ENCODE measurements at places on chromosomes 5 and 9.

- DNase-seq: no peak
These were observed 350.3 kb downstream of the GADD45G start for GRCh38 chr9:89955144-89955543.

DNA sequence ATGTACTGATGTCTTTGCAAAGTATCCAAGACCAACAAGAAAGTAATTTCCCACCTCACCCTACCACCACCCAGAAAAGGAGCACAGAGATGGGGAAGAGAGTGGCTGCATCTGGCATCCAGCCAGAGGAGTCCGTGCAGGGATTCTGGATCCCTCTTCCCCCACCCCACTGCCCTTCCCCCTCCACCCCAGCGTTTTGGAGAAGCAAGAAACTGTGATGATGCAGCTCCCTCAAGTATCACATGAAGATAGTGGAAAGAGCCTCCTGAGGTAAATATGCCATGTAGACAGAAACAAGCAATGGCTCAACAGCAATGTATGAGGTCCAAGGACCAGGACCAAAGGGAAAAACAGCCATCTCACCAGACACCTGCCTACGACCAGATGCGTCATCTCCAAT is 153.8 kb downstream of the DEPDC1B start:
- DNase-seq: no peak

DNA sequence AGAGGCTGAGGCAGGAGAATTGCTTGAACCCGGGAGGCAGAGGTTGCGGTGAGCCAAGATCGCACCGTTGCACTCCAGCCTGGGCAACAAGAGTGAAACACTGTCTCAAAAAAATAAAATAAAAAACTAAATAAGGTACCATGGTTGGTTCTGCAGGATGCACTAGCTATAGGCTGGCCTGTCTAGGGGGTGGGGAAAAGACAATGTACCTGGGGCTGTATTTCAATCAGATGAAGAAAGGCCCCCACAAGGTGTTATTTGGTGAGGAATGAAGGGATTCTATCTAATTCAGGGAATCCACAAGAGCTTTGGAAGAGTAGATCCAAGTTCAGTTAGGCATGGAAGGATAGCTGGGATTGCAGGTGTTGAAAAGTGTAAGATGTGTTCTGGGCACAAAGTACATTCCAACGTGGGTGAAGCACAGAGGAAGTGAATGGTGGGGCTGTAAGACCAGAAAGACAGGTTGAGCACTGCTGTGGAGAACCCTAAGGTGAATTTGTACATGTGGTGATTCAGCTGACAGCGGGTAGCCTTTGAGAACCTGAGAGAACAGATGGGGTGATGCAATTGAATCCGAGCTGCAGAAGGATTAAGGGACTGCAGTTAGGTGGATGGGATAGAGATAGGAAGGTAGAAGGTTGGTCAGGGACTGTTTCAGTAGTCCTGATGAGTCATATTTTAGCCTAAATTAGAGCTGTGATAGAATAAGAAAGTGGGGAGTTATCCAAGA is 71.8 kb downstream of the CAST start:
- DNase-seq: no peak

- no peak for DNase-seq
These were observed 15.2 kb upstream of the SLC36A1 start for GRCh38 chr5:151432210-151432609.

GRCh38 chr9:121550569-121551512 is 51.2 kb upstream of the GGTA1 start:
- DNase-seq: peak; percentile 91

DNA sequence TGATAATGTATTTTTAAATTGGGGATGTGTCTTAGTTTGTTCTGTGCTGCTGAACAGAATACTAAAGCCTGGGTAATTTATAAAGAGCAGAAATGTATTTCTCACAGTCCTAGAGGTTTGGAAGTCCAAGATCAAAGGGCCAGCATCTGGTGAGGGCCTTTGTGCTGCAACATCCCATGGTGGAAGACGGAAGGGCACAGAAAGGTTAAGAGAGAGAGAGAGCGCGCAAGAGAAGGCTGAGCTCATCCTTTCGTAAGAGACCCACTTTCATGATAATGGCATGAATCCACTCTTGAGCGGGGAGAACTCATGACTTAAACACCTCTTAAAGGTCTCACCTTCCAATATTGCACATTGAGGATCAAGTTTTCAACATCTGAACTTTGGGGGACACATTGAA is 79.1 kb upstream of the GOLM1 start:
- no peak for DNase-seq
